ENCODE measurements at places on chromosomes 5 and 9.

GRCh38 chr9:20684035-20684874, at the start of gene FOCAD:
FOCAD (plus strand) TSS chr9:20684259; CDS start chr9:20715354, 31,095 bp downstream.
- peak; percentile 92 for DNase-seq

GRCh38 chr5:1409381-1410110, 35.7 kb downstream of the SLC6A3 start:
- no peak for DNase-seq

DNA sequence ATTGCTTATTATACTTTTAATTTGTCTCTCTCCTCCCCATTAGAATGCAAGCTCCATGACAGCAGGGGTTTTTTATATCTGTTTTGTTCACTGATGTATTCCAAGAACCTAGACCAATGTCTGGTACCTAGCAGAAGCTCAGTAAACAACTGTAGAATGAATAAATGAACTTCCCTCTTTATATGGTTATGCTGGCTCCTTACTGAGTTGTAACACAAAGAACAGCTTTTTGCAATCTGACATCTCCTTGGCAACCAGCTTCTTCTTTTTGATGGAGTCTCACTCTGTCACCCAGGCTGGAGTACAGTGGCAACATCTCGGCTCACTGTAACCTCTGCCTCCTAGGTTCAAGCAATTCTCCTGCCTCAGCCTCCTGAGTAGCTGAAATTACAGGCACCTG, 13.6 kb downstream of the TRMO start:
- no peak for DNase-seq

GRCh38 chr9:93129286-93129685, 4.8 kb downstream of the NINJ1 start:
- DNase-seq: no peak

DNA sequence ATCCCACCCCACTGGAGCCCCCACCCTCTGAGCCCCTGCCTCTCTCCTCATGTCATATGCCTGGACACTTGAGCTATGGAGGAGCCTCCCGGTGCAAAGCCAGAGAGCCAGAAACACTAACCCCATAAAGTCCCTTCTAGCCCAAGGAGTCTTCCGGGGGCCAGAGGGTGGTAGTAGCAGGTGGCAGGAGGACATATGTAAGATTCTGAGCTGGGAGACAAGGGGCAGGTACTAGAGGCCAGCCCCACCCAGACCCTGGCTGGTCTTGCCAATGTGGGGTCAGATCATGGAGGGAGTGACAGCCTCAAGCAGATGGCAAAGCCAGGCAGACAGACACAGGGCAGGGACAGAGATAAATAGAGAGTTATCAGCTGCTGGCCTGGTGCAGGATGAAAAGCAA, 63.4 kb downstream of the PSD2 start:
- DNase-seq: no peak

DNA sequence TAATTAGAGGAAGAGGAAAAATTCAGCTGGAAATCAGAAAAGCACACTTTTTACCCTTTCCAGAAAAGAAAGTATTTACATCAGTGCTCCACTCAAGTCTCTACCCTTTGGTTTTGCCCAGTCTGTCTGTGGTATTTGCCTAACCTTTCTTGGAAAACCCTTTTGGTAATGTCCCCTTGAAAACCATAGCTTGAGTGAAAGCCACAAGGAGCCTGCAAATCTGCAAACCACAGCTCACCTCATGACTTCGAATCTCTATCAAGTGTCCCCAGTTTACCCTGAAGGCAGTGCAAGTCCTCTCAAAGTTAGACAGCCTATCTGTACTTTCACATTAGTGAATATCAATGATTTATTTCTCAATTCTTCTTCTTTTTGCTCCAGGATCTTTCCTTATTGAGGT, 162.1 kb upstream of the TSLP start:
- DNase-seq: no peak

- DNase-seq: no peak
These were observed 2015.4 kb upstream of the WWC1 start for GRCh38 chr5:166276006-166276405.

GRCh38 chr9:112112519-112112918, 62.6 kb downstream of the SUSD1 start:
- no peak for DNase-seq

DNA sequence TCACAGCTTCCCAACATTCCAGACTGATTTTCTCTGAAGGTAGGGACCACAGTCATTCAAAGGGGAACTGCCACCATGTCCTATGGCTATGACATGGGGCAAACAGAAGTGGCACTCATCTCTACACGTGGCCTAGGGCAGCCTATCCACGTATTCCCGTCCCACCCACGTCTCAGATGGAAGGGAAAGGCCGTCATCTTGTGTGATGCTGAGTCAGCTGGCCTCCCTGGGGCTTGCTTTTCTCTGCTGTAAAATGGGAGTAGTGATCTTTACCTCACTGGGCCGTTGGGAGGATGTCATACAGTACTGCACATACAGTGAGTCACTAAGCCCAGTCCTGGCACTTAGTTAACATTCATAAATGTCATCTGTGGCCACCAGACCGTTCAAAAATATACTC, 72.3 kb downstream of the RAPGEF1 start:
- peak; percentile 58 for DNase-seq

GRCh38 chr5:11048760-11049159, 287.7 kb upstream of the DAP start:
- DNase-seq: no peak

DNA sequence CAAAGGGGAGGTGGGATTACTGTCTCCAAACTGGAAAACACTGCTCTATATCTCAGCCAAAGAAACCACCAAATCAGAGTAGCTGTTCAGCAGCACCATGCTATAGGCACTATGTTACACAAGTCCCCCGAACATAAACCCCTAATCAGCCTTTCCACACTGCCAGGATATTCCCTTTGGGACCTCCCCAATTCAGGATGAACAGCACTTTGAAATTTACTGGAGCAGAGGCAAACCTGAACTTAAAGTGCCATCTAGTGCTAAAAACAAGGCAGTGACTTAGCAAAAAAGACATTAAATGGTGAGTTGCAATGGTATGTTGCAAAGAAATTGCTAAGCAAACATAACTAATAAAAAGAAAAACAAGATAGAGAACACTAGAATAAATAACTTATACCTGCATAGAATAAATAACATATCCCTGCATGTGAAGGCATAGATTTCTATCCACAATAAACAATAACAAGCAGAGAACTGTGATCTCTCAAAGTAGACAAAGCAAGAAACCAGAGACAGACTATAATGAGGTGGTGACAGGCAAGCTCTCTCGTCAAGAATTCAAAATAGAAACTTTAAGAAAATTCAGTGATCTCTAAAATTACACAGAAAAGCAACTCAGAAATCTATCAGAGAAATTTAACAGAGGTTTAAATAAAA, 584.4 kb upstream of the ACO1 start:
- DNase-seq: no peak

GRCh38 chr5:80713631-80714030, 58.8 kb upstream of the DHFR start:
- no peak for DNase-seq

DNA sequence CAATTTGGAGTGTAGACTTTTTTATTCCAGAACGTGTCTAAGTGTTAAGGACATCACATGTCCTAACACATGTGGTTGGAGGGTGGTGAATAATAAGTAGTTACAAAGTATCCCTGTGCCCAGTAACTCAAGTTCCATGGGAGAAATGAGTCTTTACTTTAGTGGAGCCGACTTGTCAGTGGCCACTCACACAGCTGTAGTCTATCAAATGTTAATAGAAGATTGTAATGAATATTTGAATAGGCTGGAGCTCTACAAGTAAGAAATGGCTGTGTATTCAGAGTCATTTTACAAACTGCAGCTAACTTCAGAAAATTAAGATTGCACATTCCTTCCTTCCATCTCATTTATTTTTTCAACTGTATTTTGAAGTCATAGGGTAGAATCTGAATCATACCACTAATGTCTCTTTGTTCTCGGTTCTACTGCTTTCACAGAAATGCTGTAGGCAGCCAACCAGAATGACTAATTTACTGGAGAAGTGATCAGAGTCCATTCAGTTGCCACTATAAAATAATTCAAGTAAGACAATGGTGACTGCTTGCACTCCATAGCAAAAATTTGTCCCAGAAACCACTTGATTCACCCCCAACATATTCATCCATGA, 394.8 kb downstream of the NR2F1-AS1 start:
- DNase-seq: no peak

GRCh38 chr5:15079566-15079965, 208.0 kb upstream of the ANKH start:
- DNase-seq: no peak

- no peak for DNase-seq
These were observed 97.1 kb upstream of the ZNF608 start for GRCh38 chr5:124843596-124843899.

- DNase-seq: no peak
These were observed 3.4 kb downstream of the DOLK start for GRCh38 chr9:128943832-128944620.

GRCh38 chr9:70042461-70043215, 1.0 kb upstream of the MAMDC2 start:
- no peak for DNase-seq

DNA sequence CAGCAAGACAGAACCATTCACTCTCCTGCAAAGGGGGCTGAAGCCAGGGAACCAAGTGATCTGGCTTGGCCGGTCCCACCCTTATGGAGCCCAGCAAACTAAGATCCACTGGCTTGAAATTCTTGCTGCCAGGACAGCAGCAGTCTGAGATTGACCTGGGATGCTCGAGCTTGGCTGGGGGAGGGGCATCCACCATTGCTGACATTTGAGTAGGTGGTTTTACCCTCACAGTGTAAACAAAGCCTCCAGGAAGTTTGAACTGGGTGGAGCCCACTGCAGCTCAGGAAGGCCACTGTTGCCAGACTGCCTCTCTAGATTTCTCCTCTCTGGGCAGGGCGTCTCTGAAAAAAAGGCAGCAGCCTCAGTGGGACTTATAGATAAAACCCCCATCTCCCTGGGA, 60.5 kb downstream of the TNFSF8 start:
- DNase-seq: no peak

- no peak for DNase-seq
These were observed 81.8 kb downstream of the ZNF618 start for GRCh38 chr9:113957821-113958341.

DNA sequence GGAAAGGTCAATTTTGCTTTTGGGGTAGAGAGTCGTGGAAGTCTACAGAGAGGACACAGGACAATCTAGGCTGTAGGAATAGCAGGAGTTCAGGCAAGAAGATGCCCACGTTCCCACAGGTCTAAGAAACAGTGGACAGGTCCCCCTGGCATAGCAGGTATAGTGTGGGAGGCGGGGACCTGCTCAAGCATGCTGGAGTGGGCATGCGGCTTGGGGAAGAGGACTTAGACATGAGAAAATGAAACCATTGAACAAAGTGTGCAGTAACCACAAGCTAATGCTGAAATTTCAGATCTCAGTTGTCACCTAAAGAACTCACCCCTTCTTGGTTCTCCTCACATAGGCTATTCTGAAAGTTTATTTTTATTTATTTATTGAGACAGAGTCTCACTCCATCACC, 142.8 kb upstream of the EFNA5 start:
- DNase-seq: no peak

DNA sequence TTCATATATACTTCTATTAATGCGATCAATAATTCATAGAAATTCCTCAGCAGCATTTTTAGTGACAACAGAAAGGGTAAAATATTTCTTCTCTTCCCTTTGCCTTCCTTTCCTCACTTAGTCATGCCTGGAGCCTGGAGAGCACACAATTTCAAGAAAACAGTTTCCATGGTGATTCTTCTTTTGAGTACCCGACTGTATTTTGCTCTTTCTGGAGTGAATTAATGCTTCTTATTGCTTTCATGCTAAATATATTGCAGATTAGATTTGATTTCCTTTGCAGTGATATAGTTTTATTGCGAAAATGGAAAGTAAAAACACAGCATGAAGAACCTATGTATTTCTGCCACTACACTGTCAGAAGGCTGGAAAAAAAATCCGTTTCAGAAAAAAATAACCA, 153.5 kb downstream of the PPP2R2B start:
- DNase-seq: no peak

GRCh38 chr9:126581893-126582292, 31.8 kb upstream of the LMX1B start:
- no peak for DNase-seq

DNA sequence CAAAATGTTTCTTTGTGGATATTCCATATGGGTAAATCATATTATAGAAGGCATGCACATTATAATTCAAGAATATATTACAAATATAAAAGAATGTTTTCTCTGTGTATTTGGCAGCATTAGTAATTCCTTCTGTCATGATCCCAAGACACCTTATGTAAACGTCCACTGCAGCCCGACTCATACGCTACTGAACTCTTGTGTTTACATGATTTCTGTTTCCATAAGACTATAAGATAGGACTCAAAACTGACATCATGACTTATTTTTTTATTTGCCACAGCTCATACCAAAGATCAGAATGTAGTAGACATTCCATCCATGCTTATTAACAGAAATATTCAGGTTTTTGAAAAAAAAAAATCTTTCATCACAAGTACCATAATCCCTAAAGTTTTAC, 234.1 kb downstream of the AP3B1 start:
- DNase-seq: no peak

- DNase-seq: no peak
These were observed 367.2 kb downstream of the TMEM232 start for GRCh38 chr5:110359221-110359620.

- DNase-seq: no peak
These were observed 4.8 kb downstream of the GPX3 start for GRCh38 chr5:151025250-151025606.

DNA sequence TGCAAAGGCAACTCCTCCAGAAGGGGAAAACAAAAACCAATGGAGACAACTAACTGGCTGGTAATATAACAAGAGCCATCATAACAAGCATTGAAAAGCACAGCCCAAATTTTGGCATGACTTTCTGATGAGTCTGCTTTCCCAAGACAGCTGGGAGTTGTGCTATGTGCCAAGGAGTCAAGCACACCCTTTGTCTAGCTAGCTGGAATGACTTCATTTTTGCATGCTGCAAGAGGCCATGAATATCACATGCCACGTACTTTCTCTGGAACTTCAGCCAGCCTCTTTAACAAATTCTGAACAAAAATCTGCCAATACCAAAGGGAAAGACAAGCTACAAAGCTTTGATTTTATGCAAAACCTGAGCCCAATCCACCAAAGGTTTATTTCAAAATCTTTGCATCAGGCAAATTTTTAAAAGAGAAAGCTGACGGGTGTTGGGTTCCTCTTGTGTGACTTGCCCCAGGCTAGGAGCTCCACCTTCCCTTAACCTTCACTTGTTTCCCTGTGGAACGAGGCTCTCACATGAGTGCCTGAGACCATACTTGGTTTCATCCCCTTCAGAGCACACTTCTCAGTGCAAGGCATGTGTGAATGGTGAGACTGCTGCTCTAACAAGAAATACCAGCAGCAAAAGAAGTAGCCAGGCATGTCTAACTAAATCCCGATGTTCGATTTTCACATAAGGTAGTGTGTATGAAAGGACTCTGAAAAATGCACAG, 47.3 kb downstream of the S1PR3 start:
- no peak for DNase-seq

DNA sequence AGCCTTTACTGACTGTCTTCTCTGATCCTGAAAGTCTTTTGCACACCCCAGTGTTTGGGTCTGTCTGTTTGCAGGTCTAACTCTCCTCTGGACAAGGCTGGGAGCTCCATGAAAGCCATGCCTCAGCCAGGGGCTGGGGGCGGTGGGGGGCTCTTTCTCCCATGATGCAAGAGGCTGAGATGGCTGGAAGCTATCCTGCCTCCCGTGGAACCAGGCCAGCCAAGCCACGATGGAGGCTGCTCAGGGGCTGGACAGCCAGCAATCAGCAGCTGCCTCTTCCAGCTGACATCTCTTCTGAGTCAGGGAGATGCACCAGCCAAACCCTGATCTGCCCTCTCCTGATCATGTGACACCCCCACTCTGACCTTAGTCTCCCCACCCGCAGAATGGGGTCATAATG, 154.0 kb downstream of the BARX1 start:
- no peak for DNase-seq

All from activated CD4-positive, alpha-beta T cell treated with anti-CD3 and anti-CD28 coated beads for 24 hours (primary cell).